Activated naive CD4-positive, alpha-beta T cell treated with anti-CD3 and anti-CD28 coated beads, Interleukin-2, amount 50 U/mL, for 72 hours (primary cell): ENCODE measurements at places on chromosomes 3 and 15. TPM values are rescaled to one million over a fixed set of nuclear protein-coding genes. Genes with fewer than 3 reads are reported as not detected.

The TRIM42 gene
- total RNA-seq: not detected

GRCh38 chr3:42886294-42886822, 10.7 kb upstream of the CYP8B1 start:
- DNase-seq: no peak

DNA sequence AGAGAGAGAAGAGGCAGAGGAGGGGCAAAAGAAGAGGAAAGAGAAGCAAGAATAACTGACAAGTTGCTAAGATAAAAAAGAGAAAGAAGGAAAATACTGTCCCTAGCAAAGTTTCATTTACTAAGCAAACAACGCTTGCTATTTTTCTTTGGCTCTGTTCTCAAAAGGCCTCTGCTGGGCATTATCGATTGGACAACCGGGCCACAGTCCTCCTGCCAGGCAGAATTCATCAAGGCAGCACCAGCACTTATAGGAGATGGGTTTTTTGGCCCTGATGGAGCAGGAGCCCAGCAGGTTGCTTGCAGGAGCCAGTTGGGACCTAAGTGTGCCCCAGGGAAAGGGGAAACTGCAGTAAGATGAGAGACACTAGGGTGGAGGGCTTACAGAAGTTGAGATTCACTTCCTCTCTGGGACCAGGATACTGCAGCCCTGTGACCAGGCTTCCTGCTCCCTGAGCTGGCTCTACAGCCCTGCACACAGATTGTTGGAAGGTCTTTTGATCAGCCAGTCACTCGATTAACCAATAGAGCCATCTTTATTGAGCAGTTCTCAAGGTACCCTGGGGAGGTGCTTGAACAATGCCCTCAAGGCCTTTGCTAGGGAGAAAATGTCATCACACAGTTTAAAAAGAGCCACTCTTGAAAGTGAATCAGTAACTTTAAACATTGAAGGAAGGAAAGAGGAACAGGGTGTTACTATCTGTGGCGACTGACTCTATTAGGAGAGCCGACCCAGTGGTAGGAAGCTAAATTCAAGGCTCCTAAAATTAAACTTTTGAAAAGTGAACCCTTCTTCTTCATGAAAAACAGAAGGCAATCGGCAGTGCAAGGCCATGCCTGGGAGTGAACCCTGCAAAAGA, 28.8 kb upstream of the GLCE start:
- DNase-seq: no peak

DNA sequence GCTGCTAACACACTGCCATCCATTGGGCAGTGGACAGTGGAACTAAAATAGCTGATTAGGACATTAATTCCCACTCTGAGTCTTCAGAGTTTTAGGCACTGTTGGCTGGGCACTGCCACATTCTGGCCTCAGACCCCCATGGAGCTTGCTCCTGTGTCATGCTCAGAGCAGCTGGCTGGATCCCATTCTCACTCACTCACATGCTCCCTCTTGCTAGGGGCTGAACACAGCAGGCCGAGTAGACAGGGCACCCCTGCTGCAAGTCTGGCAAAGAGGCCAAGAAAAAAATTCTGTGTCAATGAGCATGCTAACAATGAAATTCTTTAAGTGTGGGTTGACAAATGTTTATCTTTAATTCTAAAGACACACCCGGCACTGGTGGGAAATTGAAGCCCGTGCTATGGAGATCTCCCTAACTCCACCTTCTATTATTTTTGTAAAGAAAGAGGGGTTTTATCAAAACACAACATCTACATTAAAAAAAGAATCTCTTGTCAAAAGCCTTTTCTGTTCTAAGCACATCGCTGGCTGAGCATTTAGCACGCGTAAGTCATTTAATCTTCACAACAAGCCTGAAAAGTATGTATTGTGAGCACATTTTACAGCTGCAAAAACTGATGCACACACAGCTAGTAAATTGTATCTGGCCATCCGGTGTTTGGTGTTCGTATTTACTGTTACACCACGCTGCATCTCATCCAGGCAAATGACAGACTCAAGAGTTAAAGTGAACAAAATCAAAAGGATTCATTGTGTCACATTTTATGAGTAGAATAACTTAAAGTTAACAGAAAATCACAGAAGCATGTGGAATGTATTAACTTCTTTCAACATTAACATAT, 362.1 kb downstream of the PLOD2 start:
- no peak for DNase-seq

The GOLGA8S gene
- 0.25 TPM for total RNA-seq

The ABI3BP gene
- total RNA-seq: 0.32 TPM

The CCDC9B gene
- 1.6 TPM for total RNA-seq

- DNase-seq: no peak
Observed at GRCh38 chr3:194326968-194327217, 24.2 kb downstream of the CPN2 start.
